Fibroblast of skin of abdomen (primary cell): ENCODE measurements at places on chromosomes 5 and 9.
A peak's percentile ranks its signal among the peaks of the same experiment; 100 is the strongest.

DNA sequence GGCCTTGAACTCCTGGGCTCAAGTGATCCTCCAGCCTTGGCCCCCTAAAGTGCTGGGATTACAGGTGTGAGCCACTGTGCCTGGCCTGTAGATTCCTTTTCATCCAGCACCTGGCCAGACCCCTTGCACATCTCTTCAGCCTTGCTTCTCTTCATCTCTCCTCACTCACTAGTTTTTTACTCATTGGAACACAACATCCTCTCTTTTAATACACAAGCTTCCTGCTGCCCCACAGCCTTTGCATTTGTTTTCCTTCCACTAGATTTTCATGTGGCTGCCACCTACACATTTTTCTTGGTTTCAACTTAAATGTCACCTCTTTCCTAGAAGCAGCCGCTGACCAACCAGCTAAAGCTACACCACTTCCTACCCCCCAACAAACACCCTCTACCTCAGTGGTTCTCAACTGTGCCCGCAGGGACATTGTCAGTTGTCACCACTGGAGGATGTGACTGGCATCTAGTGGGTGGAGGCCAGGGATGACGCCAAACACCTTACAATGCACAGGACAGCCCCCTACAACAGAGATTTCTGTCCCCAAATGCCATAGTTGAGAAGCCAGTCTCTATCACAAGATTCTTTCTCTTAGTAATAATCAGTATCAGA lies 33.7 kb downstream of the HAVCR1 start:
- no peak for DNase-seq

DNA sequence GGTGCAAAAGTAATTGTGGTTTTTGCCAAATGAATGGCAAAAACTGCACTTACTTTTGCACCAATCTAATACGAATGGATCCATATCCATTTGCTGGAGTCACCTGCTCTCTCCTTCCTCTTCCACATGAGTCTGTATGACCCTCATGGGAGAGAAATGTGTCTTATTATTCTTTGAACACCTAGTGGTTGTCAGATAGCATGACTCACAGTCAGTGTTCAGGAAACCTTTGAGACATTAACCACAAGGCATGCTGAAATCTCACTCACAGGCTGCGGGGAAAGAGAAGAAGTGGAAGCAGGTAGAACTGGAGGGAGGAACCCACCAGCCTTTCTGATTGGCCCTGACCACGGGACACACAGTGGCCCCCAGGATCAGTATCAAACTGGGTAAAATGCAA lies 222.8 kb upstream of the KLF4 start:
- DNase-seq, result peak; percentile 64

- no peak for DNase-seq
Measured at GRCh38 chr9:85041466-85042137, 372.1 kb downstream of the NTRK2 start.

DNA sequence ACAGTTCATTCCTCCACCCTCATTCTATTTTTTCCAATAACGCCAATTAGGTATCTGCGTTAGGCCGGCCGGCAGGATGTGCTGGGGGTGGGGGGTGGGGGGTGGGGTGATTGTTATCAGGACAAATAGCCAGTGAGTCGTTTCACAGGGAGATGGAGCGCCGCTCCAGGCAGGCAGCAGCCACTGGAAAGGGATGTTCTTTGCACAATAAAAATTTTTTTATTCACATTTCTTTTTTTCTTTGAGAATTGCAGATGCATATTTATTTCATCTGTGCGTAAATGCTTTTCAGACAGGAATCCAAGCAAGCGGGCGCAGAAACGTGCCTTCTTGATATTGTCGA lies 4.1 kb downstream of the LMX1B start:
- no peak for DNase-seq

- DNase-seq, result no peak
Measured at GRCh38 chr5:16538006-16538405, 72.4 kb upstream of the ZNF622 start.

DNA sequence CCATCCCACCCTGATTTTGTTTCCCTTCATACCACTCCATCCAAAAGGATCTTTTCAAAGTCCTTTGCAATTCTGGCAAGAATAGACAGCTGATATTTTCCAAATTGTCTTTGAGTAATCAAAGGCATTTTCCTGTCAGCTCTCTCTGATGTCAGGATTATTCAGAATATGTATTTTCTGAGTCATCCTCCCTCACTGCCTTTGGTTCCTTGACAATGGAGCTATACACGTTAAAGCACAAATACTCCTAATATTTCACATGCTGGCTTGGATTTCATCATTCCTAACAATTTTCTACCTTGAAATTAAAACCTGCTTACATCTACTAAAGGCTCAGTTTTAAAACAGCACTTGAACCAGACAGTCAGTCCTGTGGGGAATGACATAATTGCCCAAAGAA lies 379.4 kb downstream of the GADD45G start:
- DNase-seq, result peak; percentile 80

DNA sequence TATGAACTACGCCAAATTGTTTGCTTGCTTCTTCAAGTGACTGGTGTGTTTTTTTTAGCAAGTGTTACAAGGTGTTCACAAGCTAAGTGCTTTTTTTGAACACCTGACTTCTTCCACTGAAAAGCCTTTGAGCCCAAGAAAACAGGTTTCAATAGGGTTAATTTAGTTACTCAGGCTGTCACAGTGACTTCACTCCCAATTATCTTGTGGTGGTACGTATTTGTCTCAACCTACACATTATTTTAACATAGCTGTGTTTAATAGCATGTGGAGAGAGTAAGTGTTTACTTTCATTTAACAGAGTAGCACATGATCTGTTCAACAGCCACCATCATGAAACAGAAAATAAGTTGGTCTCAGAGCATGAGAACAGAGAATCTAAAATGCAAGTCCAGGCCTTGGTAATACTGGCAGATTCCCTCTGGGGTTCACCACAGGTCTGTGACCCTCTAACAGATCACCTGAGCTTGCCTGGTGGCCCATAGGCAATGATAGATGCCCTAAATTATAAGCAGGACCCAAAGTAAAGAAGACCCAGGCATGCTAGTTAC lies 267.7 kb upstream of the SMARCA2 start:
- DNase-seq, result no peak
